ENCODE measurements at places on chromosomes 2 and 18.

DNA sequence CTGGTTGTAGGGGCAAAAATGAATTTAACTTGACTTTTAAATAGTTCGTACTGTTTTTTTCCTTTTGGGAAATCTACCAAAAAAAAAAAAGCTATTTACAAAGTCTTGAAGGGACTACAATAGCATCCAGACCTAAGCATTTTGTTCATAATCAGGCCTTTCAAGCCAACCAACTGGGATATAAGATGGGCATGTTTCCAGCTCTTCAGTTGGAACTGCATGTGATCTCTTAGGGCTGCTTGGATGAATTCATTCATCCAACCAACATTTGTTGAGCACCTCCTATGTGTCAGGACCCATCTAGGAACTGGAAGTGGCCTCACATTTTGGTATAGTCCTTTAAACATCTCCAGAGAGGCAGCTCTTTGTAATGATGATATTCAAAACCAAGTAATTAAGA, 98.6 kb downstream of the AAK1 start:
- no peak for DNase-seq

DNA sequence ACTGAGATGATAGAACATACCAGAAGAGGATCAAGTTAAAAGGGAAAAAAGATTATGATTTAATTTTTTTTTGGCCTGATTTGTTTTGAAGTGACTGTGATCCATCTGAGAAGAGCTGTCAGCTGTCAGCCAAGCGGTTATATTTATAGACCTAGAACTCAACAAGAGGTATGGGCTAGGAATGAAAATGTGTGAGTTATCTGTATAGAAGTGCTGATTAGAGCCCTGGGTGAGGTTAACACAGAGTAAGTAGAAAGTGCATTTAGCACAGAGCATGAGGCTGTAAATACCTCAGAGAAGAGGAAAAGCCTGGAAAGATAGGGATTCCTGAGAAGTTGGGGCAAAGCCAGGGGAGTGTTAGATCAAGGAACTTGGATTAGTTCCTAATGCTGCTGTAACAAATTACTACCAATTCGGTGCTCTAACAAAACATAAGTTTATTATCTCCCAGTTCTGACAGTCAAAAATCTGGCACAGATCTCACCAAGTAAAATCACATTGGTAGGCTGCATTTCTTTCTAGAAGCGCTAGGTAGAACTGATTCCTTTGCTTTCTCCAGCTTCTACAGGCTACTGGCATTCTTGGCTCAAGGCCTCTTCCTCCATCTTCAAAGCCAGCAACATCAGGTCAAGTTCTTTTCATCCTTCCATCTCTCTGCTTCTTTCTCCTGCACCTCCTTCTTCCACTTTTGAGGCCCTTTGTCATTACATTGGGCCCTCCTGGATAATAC, 197.4 kb upstream of the SPHKAP start:
- DNase-seq: no peak

- DNase-seq: no peak
Observed at GRCh38 chr2:42895791-42896135, 103.4 kb upstream of the HAAO start.

DNA sequence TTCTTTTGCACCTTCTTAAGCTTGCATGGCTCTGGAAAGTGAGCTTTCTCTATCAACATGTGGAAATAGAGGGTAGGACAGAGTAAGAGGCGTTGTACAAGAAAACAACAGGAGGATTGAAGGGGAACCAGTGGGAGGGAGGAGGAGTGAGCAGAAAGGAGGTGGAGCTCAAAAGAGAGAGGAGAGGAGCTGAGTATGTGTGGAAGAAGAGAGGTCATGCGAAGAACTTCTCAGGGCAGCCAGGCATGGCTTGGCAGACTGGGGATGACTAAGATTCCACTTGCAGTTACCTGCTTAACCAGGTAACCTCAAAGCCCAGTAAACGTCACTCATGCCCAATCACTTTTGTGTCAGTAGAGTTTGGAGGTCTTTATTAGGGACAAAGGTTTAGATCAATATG, 105.1 kb downstream of the BCL2L11 start:
- no peak for DNase-seq

GRCh38 chr2:73290049-73290839, 3.1 kb downstream of the EGR4 start:
- peak; percentile 44 for DNase-seq

GRCh38 chr2:169979025-169979424, 151.8 kb downstream of the UBR3 start:
- DNase-seq: no peak

GRCh38 chr2:122706757-122707223, 951.3 kb downstream of the TSN start:
- DNase-seq: no peak

DNA sequence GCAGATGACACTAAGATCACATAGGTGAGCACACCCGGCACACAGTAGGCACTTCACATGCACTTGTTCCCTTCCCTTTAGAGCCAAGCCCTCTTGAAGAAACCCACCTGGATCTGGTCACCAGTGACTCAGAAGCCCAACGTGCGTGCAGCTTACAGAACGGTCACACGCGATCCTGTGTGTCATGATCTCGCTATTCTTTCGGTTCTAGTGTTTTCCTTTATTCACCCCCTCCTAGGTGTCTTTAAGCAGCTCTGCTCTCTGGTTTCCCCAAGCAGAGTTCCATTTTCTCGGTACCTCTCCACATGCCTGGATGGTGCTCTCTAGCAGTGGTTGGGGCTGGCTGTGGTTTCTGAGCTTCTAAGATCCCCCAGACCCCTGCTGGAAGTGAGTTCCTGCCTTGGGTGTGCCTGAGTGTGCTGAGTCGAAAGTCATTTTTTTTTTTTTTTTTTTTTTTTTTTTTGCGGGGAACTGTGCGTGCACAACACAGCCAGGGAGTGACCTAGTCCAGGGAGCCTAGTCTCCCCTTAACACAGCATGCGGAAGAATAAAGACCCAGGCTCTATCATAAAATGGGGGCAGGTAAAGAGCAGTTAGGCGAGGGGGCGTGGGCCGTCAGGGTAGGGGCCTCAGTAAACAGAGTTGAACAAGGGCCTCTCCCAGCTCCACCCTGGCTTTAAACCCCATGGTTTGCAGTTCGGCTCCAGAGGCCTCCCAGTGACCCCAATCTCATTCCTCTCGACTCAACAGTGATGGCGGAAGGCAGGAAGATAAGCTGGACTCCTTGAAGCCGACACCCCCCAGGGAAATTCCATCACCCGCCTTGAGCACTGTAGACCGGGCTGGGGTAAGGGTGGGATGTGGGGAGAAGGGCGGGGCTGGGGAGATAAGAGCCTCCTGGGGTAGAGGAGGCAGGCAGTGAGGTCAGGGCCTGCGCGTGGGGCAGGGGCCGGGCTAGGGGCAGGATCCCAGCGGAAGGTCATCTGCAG, 29.8 kb upstream of the DNMT3A start:
- no peak for DNase-seq

- DNase-seq: no peak
Observed at GRCh38 chr2:235268535-235268934, 225.3 kb upstream of the AGAP1 start.

DNA sequence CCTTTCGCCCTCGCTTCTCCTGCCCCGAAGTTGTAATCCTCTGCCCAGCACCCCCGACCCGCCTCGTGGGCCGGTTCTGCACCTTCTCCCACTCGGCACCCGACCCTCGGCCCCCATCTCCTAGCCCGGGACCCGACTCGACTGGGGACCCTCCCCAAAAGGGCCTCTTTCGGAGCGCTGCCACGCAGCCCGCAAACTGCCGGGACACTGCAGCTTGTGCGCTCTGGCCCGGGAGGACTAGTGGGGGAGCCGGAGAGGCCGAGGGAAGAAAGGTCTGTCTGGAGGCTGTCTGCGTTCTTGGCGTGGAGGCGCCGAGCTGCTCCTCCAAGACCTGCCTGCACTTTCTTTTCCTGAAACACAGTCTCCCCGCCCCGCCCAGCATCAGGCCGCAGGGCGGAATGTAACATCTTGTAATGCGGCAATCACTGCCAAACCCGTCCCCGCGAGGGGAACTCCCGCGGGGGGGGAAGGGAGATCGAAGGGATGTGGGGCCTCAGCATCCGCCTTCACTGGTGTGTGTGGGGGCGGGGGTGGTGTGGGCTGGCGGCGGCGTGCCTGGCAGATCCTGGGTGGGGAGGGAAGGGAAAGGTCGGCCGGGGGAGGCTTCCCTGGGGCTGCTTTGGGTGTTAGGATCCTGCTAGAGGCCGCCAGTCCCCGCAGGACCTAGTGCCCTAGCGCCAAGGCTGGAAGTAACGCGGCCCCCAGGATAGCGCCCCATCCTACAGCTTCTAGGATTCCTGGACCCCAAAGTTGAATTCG, 7.4 kb downstream of the DLX2 start:
- peak; percentile 21 for DNase-seq

DNA sequence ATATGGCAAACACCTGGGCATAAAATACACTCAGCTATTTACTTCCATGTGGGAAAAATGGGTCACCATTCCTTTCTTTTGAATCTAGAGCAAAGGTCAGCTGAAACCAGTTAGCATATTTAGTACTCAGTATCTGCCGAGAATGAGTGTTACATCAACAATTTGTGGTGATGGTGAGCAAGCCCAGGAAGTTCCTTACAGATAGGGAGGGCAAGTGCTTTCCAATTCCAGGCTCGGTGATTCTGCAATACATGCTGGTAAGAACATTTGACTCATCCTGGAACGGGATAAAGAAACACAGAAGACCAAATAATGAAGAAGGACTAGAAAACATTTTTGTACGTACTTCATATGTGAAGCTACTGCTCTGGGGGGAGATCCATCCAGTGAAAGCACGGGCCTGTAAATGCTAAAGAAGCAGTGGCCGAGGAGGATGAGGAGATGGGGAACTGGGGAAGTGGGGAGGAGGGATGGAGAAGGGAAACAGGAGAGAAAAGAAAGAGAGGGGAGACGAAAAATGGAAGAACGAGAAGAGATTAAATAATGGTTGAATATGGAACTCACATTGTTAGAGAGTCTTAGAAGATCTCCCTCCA, 251.9 kb downstream of the TTC32 start:
- no peak for DNase-seq

DNA sequence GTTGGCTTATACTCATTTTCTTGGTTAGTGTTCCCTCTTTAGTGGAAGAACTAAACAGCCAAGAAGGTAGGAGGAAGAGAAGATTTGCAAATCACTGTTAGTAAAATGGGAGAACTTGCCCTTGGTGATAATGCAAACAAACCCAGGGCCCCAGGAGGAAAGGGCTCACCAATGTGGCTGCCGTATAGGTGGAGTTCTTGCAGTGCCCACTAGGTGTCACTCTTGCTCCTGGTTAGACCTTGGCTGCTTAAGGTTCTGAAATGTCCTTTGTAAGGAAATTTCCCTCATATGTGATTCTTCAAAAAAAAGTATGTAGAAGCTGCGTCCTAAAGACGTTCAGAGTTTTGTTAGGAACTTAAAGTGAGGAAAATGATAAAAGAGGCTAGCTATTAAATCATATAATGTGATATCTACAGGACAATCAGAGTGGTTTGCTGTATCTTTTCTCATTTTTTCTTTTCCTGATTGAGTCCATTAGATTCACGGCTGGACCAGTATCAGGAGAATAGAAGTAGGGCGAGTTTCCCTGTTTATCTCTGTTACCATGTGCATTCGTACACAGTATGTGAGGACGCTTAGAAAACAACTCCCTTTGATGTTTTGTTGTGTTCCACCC, 48.6 kb downstream of the RPIA start:
- DNase-seq: peak; percentile 57

- no peak for DNase-seq
Observed at GRCh38 chr2:235471186-235471747, 22.6 kb upstream of the AGAP1 start.

- DNase-seq: no peak
Observed at GRCh38 chr2:84816426-84817026, 64.4 kb downstream of the TRABD2A start.

GRCh38 chr2:60958800-60959199, 58.7 kb upstream of the PEX13 start:
- no peak for DNase-seq

Measured in BE2C (cell line).